ENCODE measurements at places on chromosomes 2 and 18. TPM values are rescaled to one million over a fixed set of nuclear protein-coding genes. Genes with fewer than 3 reads are reported as not detected.

The CHST10 gene
- total RNA-seq, result 14.3 TPM

The DRC1 gene
- total RNA-seq, result not detected

The DAPL1 gene
- total RNA-seq, result not detected

The BCL11A gene
- total RNA-seq, result 11.6 TPM

The NEUROD1 gene
- 0.60 TPM for total RNA-seq

The SDC1 gene
- 108 TPM for total RNA-seq

The HTR2B gene
- 0.73 TPM for total RNA-seq

The CAPN14 gene
- 0.33 TPM for total RNA-seq

The AMER3 gene
- total RNA-seq, result 1.00 TPM

The EGR4 gene
- total RNA-seq, result 0.23 TPM

The SIX2 gene
- total RNA-seq, result 0.53 TPM

The TMEM237 gene
- total RNA-seq, result 33.2 TPM

The GNLY gene
- total RNA-seq, result not detected

The GPR39 gene
- 14.5 TPM for total RNA-seq

The CFLAR gene
- total RNA-seq, result 65.9 TPM

The CGREF1 gene
- total RNA-seq, result 0.28 TPM

The SFTPB gene
- total RNA-seq, result 13.0 TPM

The PPP1R1C gene
- 0.40 TPM for total RNA-seq

The CDCA7 gene
- total RNA-seq, result 8.7 TPM

The FHOD3 gene
- 2.6 TPM for total RNA-seq

The ALPI gene
- total RNA-seq, result 3.9 TPM

The GBX2 gene
- total RNA-seq, result not detected

The CCDC150 gene
- total RNA-seq, result 6.2 TPM

The EPHA4 gene
- 36.8 TPM for total RNA-seq

The LIMS2 gene
- total RNA-seq, result 4.0 TPM

The ARHGAP25 gene
- total RNA-seq, result not detected

The VWA3B gene
- total RNA-seq, result not detected

The TXNDC2 gene
- total RNA-seq, result not detected

The ANKRD30BL gene
- total RNA-seq, result not detected

The TEX44 gene
- not detected for total RNA-seq

The ABCG8 gene
- 4.7 TPM for total RNA-seq

The GAL3ST2 gene
- total RNA-seq, result 0.20 TPM

The NT5DC4 gene
- 2.7 TPM for total RNA-seq

The SLC30A3 gene
- total RNA-seq, result not detected

The SERPINB3 gene
- total RNA-seq, result 0.17 TPM

The CD302 gene
- 25.2 TPM for total RNA-seq

The POTEC gene
- total RNA-seq, result not detected

The ARHGAP28 gene
- total RNA-seq, result 71.3 TPM

The KCNE4 gene
- 54.6 TPM for total RNA-seq

The IL36RN gene
- total RNA-seq, result 0.63 TPM

The RAPGEF4 gene
- 2.0 TPM for total RNA-seq

The KCNG2 gene
- total RNA-seq, result not detected

The RBKS gene
- 5.5 TPM for total RNA-seq

Measured in hepatocyte (in vitro differentiated cells).